ENCODE measurements at places on chromosomes 11 and 22. TPM values are rescaled to one million over a fixed set of nuclear protein-coding genes. Genes with fewer than 3 reads are reported as not detected.

DNA sequence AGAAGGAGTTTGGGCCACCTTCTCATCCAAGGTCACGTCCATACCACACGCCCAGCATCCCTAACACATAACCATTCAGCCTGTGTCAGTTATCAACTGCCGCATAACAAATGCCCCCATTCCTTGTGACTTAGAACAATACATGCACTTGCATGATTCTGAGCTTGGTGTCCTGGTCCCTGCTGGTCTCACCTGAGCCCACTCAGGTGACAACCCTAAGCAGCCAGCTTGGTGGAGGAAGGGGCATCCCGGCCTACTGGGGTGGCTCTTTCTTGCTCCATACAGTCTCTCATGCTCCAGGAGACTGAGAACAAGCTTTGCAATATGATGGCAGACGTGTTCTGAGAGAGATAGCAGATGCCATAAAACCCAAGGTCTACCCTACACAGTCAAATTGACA lies 1276.9 kb downstream of the TBC1D22A start:
- no peak for ATAC-seq

DNA sequence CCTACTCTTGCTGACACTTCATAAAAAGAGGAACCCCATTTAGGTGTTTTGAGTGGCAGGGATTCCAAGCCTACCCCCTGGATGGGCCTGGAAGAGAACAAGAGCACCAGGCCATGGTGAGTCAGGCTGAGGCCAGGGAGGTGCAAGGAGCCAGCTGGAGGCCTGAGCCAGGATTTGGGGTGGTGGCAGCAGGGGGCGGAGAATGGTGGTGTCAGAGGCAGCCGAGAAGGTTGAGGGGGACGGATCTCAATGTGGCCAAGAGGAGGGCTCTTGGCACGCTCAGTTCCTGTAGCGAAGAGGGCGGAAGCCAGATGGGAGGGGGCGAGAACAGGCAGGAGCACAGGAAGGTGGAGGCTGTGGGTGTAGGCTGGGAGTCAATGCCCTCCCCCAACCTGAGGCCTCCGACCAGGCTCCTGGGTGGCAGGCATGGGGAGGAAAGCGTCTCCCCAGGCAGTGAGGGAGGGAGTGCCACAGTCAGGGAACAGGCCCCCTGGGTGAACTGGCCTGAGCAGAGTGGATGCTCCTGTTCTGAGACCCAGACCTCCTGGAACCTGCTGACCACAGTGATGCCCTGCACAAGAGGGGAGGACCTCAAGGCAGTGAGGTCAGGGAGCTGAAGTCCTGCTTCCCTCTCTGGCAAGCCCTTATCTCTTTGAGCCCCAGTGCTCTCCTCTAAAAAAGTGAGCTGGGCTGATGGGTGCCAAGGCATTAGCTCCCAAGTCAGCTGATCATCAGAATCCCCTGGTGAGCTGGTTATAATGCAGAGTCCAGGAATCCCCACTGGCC lies 13.9 kb downstream of the RTN4RL2 start:
- no peak for ATAC-seq

- no peak for ATAC-seq
Observed at GRCh38 chr11:81869351-81870065, 864.2 kb downstream of the FAM181B start.

DNA sequence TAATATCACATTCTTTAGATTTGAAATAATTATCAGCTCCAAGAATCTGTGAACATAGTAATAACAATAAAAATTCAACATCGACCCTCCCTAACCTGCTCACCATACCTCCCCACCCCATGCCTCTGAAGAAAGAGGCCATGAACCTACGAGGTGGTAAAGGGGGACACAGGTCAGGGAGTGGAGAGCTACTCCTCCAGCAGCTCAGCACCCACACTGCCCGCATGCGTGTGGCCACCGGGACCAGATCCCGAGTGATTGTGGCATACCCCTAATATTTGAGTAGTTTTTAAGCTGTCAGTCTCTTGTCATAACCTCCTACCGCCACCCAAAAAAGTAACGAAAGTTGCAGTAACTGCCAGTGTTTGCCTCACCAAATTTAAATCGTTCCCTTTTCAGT lies 16.8 kb upstream of the ADSL start:
- ATAC-seq, result no peak

GRCh38 chr11:94895971-94896370 lies 77.4 kb downstream of the CWC15 start:
- no peak for ATAC-seq

DNA sequence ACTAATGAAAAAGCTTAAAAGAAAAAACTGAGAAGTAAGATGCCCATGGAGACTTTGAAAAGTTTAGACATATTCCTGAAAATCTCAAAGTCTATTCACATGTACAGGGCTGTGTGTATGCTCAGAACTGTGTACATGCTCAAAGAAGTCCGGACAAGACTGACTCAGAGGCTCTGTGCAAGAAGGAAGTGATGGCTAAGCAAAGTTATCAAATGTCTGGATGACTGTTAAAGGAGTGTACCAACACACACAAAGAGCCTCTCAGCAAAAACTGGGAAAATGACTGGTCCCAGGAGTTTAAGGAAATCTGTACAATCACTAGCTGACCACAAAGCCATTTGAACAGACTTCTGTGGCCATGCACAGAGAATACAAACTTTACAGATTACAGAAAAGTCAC lies 33.1 kb upstream of the ARHGAP32 start:
- ATAC-seq, result no peak

- ATAC-seq, result no peak
Observed at GRCh38 chr11:107666911-107667613, 44.8 kb downstream of the SLN start.

DNA sequence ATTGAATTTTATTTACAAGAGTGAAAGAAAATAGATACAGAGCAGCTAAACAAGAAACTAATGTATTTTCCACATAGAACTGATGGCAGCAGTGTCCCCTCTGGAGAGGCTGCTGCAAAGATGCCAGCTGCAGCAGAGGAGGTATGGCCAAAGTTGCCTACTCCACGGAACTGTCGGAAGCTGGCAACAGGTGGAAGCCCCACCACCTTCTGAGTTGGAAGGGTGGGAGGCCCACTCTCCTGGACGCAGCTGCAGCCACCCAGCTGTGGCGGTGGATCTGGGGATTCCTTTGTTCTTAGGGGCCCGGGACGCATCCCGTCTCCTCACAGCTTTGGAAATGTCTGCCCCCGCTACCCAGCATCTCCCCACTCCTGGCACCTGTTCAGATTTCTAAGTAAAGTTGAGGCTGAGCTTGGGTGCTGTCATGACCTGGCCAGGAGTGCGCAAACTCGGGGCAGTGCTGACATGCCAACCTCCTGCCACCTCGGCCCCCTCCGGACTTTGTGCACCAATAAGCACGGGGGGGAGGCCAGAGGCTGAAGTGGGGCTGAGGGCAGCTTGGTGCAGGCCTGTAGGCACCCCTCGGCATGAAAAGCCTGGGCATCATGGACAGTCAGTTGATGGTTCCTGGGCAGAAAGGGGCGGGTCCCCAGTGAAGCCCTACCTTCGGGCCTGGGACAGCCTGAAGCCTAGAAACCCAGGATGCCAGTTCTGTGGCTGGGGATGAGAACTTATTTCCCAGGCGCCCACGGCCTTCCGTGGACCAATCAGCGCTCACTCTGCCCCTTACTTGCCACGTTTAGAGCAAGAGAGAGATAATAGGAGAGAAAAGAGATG lies 1071.4 kb downstream of the JRKL start:
- no peak for ATAC-seq

- ATAC-seq, result no peak
Observed at GRCh38 chr22:48492366-48493320, 1335.0 kb downstream of the BRD1 start.

- peak; percentile 68 for ATAC-seq
Observed at GRCh38 chr22:44023404-44024287, 456 bp upstream of the PARVB start.

GRCh38 chr11:14393889-14394288 lies 34.9 kb upstream of the RRAS2 start:
- ATAC-seq, result no peak

GRCh38 chr11:57217053-57217452 lies 20.0 kb downstream of the APLNR start:
- no peak for ATAC-seq

DNA sequence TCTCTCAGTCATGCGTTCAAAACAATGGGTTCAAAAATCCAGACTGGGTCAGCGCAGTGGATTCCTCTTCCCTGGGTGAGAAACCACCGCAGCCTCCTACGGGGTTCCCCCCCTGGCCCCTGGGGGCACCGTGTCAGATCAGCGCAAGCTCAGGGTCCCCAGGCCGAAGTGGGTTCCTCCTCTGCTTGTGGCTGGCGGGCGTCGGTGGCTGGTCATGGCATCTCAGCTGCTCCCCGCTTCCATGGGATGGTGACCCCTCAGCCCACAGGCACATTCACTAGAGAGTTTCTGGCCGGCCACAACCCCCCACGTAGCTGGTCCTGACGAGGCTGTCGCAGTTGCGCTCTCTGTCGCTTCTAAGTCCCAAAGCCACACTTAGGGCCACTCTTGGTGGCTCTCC lies 389.8 kb downstream of the TBC1D22A start:
- ATAC-seq, result no peak

DNA sequence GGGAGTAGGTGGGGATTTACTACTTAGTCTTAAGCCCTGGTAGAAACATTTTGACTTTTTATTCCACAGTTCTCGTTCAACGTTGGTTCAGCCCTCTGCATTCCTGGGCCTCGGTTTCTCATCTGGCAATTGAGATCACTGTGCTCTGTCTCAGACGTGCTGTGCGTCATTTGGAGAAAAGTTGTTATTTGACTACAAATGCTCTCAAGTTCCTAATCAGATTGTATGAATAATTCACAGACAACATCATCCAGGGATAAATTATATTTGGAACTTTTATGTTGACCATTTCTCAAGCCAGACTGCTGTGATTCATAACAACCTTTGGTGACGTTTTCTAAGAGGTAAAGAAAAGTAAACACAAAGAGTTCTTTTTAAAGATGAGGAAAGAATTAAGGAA lies 69.2 kb downstream of the BLID start:
- ATAC-seq, result no peak

- ATAC-seq, result peak; percentile 34
Observed at GRCh38 chr11:47766509-47767227, 473 bp downstream of the FNBP4 start.

- no peak for ATAC-seq
Observed at GRCh38 chr11:81907996-81908395, 825.7 kb downstream of the FAM181B start.

The PHF21B gene
- total RNA-seq, result 0.31 TPM

The SAA2 gene
- 18.6 TPM for total RNA-seq

The OLFML1 gene
- total RNA-seq, result 10.2 TPM

The OR10A2 gene
- total RNA-seq, result not detected
